Upper lobe of right lung (tissue), 1 donor: ENCODE measurements at places on chromosomes 12 and 14. TPM values are rescaled to one million over a fixed set of nuclear protein-coding genes. Genes with fewer than 3 reads are reported as not detected.

Gene AQP5
- 14.3 TPM for total RNA-seq

DNA sequence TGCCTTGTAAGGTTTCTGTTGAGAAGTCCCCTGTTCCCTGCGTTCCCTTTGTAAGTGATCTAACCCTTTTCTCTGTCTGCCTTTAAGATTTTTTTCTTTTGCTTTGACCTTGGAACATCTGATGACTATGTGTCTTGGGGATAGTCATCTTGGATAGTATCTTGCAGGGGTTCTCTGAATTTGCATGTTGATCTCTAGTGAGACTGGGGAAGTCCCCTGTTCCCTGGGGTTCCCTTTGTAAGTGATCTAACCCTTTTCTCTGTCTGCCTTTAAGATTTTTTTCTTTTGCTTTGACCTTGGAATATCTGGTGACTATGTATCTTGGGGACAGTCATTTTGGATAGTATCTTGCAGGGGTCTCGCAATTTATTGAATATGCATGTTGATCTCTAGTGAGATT is 38.2 kb upstream of the TMX1 start:
- DNase-seq: no peak

DNA sequence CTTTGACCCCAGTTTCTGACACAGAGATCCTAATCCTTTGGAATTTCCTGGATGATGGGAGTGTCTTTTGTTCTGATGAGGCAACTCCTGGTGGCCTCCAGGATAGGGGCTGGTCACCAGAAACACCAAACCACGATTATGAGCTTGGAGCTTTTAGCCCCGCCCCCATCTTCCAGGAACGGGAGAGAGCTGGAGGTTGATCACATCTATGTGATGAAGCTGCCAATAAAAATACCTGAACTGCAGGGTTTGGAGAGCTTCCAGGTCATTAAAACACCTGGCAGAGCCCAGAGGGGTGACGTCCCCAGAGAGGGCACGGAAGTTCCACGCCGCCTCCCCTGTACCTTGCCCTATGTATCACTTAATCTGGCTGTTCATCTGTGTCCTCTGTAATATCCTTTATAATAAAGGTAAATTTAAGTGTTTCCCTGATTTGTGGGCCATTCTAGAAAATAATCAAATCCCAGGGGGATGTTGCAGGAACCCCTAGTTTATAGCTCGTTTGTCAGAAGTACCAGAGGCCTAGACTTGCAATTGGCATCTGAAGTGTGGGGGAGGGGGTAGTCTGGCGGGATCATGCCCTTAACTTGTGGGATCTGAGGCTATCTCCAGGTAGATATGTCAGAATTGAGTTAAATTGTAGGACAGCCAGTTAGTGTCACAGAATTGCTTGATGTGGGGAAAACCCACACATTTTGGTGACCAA is 21.2 kb downstream of the APPL2 start:
- DNase-seq: no peak

DNA sequence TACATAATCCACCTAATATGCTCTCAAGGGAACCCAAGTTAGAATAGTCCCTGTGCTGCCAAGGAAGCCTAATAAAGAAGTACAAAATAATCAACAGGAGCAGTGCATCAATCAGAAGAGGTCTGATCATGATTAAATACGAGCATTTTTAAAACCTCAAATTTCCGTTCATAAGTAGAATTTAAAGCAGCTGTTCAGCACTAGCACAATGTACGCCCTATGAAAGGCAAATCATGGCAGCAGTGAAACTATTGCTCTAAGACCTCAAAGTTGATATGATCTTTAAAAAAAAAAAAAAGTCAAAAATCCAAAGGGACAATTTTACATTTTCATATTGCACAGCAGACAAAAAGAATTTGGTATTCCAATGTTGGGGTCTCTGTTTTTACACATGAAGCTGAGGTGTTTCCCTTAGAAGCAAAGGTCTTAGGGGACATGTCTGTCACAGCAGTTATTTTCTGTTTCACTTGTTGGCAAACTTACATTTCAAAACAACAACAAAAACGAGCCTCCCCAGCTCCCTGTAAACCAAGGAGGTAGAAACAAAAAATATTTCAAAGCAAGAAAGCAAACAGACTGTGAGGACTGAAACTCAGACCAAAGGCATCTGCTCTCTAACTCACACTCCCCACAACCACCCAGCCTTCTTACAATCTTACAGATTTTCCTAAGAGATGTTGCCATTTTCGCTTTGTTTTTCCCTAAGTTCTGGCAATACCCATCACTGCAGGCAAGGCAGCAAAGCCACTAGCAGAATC is 28.2 kb downstream of the SOX5 start:
- DNase-seq: no peak

GRCh38 chr14:72495668-72496067 is 398.2 kb downstream of the DPF3 start:
- DNase-seq: no peak

Gene FAIM2
- total RNA-seq: 1.2 TPM

Gene ISCU
- total RNA-seq: 138 TPM

- no peak for DNase-seq
These were observed 22.8 kb downstream of the ARMH4 start for GRCh38 chr14:58129208-58129607.

DNA sequence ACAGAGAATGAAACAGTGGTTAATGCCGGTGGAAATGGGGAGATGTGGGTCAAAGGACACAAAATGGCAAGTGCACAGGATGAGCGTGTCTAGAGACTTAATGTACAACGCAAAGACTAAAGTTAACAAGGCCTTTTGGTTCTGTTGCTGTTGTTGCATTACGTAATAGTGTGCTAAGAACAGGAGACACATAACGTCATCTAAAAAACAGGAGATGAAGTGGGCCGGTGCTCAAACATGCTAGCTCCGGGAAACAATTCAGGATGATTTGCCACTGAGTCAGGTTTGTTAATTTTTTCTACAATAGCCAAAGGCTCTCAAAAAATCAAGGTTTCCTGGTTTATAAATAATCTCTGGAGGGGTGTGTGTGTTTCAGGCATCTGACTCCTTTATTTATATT is 55.5 kb downstream of the ETV6 start:
- DNase-seq: no peak

Gene KRT82
- not detected for total RNA-seq

- no peak for DNase-seq
These were observed 74.3 kb upstream of the PRMT8 start for GRCh38 chr12:3416670-3417069.

GRCh38 chr12:53219292-53219955 is 12.4 kb upstream of the ITGB7 start:
- DNase-seq: peak; percentile 76

DNA sequence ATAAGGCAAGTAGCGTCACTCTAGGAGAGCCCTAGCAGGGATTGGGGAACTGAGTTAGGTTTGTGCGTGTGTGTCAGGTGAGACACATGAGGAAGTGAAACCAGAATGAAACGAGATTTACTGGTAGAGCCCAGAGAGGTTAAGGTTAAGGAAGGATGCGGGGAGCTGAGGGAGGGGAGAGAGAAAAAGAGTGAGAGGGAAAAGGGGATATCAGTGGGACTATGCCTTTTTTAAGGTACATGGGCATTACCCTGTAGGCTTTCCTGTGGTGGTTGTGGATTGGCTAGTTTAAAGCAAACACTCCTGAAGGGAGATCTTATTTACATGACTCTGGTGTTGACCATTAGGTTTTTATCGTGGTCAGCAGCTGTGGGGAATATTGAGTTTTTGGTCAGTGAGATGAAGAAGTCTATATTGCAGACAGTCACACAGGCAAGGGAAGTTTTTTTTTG is 13.9 kb downstream of the ZDHHC17 start:
- DNase-seq: no peak

- no peak for DNase-seq
These were observed 78.7 kb downstream of the PRICKLE1 start for GRCh38 chr12:42510823-42511222.

DNA sequence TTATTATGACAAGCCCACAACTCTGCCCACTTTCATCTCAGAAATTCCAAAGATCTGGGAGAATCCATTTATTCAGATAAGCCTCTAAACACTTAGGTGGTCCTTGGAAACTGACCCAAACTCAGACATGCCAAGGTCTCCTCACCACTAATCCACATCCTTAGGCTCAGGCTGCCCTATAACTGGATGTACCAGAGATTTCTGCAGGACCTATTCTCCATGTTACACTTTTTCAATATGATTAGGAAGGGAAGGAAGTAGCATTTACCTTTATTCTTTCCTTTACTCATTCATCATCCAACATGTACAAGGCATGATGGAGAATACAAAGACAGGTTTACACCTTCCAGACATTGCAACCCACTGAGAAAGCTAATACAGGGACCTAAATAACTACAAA is 145.9 kb upstream of the BMP4 start:
- no peak for DNase-seq

GRCh38 chr12:57887631-57888408 is 41.3 kb upstream of the CTDSP2 start:
- DNase-seq: no peak

GRCh38 chr12:52217223-52217622 is 15.8 kb upstream of the KRT7 start:
- DNase-seq: peak; percentile 92

GRCh38 chr14:61562321-61563161 is 132.8 kb upstream of the HIF1A start:
- DNase-seq: no peak

DNA sequence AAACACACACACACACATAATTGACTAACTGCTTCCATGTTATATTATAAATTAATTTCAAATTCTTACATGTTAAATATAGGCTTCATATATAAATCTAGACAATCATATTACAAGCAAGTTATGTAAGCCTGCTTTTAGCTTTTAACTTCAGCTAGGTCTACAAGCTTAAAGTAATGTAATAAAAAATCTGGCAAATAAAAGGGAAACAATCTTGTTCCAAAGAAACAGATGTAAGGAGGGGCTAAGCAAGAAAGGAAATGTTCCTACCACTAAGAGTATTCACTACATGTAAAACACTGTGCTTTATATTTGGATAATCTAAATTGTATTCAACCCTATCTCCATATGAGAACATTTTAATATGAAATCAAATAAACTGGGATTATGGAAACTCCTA is 110.4 kb downstream of the SLC6A15 start:
- DNase-seq: no peak

GRCh38 chr14:101784631-101785030 is 23.1 kb downstream of the PPP2R5C start:
- DNase-seq: no peak

- no peak for DNase-seq
These were observed 232.1 kb downstream of the FOXN3 start for GRCh38 chr14:89184952-89185351.

Gene RASAL1
- total RNA-seq: 0.26 TPM

DNA sequence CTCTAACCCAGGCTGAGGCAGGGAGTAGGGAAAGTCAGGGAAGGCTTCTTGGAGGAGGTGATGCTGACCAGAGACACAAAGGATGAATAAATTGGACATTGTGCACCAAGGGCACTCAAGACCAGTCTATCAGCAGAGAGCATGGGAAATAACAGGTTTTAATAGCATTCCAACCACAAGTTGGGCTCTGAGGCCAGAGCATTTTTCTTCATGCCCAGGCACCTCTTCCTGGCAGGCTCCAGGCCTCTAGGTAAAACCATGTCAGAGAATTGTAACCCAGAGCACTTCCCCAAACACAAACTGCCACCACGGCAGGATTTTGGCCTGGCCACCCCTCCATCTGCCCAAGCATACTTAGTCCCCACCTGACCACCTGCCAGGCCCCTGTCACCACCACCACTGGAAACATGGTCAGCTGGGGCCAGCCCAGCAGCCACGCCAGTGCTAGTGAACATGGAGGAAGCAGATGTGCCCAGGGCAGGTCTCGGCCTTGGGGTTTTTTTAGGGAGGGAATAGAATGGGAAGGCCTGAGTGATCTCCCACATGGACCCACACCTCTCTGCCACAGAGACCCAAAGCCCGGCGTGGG is 22.7 kb downstream of the LTBP2 start:
- no peak for DNase-seq

DNA sequence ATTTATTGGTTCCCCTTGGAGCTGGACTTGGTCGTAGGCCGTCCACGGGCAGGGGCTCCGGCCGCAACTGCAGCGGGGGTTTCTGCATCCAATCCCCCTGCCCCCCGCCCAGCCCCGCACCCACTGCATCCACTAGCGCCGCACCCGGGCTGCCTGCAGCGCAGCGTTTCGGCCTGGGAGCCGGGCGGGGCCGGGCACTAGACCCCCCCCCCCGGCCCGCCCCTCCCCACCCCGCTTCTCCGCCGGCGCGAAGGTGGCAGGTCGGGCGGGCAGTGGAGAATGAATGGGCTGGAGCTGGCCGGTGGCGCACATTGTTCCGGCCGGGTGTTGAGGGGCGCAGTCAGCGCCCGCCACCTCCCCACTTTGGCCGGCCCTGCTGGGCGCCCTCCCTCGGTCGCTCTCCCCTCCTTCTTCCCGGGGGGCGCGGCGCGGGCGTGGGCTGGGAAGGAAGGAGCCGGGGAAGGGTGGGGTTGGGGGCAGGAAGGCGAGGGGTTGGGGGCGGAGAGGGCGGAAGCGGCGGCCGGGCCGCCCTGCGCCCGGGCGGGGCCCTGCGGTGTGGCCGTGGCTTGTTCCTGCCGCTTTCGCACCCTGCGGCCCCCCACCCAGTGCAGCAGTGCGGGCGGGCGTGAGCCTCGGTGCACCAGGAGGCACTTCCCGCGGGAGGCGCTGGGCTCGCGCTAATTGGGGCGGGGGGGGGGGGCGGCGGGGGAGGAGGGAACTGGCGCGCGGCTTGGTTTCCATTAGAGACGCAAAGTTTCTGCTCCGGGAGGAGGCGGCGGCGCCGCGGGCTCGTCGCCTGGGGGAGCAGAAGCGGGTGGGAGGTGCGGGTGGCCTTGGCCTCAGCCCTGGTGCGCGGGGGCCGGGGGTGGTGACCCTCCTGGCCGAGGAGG is 841 bp downstream of the CALM1 start:
- DNase-seq: peak; percentile 85

Gene ZNF385A
- total RNA-seq: 26.6 TPM

DNA sequence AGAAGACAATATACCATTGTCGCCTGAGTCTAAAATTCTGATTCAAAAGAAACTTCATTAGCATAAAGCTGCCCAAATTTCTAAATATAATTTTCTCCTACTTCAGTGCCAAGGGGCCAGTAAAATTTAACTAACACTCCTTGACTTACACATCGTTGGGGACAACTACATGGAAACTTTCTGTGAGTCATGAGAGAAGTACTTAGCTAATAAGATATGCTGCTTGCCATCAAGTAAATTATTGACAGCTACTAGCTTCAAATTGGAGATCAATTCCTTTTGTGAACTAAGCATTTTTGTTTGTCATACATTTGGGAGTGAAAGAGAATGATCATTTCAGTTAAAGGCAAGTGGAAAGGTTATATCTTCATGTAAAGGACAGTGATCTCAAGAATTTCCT is 373.3 kb downstream of the MDGA2 start:
- DNase-seq: no peak

Gene AREL1
- 36.8 TPM for total RNA-seq

GRCh38 chr12:122282061-122282460 is 15.8 kb upstream of the VPS33A start:
- DNase-seq: no peak

DNA sequence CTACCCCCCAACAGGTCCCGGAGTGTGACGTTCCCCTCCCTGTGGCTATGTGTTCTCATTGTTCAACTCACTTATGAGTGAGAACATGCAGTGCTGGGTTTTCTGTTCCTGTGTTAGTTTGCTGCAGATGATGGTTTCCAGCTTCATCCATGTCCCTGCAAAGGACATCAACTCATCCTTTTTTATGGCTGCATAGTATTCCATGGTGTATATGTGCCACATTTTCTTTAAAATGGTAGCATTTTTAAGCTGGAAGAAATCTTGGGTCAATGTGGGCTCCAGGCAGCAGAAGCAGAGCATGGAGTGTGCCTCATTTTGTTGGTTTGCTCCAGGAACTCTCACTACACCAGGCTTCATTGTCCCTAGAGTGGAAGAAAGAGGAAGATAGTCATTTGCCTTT is 47.6 kb upstream of the ITPR2 start:
- no peak for DNase-seq
